ENCODE measurements at places on chromosomes 11 and 22. TPM values are rescaled to one million over a fixed set of nuclear protein-coding genes. Genes with fewer than 3 reads are reported as not detected.

The HPX gene
- 1.7 TPM for total RNA-seq

The PATE2 gene
- total RNA-seq: 0.79 TPM

The TMEM184B gene
- total RNA-seq: 42.9 TPM

The ANKK1 gene
- 0.23 TPM for total RNA-seq

The PGM2L1 gene
- total RNA-seq: 4.1 TPM

The CNIH2 gene
- not detected for total RNA-seq

The NXPE2 gene
- total RNA-seq: 0.57 TPM

The RTN3 gene
- 80.3 TPM for total RNA-seq

The CRYAB gene
- 527 TPM for total RNA-seq

The BATF2 gene
- 1.8 TPM for total RNA-seq

The SLC5A12 gene
- not detected for total RNA-seq

The ASPHD2 gene
- total RNA-seq: 0.56 TPM

The KRTAP5-10 gene
- total RNA-seq: not detected

The DEUP1 gene
- total RNA-seq: not detected

The MPZL2 gene
- total RNA-seq: 29.8 TPM

The PI4KA gene
- total RNA-seq: 83.9 TPM

The MUC2 gene
- 0.05 TPM for total RNA-seq

The CST6 gene
- not detected for total RNA-seq

The BARX2 gene
- total RNA-seq: not detected

The MGAT3 gene
- total RNA-seq: 2.3 TPM
